ENCODE measurements at places on chromosomes 4 and X.

DNA sequence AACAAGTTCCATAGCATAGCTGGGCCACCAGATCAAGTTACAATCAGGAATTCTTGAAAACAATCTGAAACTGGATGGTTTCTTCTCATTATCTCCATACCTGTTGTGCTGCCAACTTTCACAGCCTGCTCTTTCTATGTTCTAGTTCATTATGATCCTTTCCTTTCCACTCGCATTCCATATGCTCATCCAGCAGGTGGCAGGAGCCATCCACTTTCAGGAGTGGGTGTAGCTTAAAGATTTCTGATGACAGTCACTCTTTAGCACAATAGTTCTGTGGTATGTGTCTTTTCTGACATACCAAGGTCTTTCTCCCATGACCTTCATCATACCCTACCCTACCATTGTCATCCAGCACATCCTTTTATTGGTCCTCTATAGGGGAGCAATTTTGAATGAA is 46.4 kb downstream of the PAGE2 start:
- DNase-seq: peak; percentile 24

DNA sequence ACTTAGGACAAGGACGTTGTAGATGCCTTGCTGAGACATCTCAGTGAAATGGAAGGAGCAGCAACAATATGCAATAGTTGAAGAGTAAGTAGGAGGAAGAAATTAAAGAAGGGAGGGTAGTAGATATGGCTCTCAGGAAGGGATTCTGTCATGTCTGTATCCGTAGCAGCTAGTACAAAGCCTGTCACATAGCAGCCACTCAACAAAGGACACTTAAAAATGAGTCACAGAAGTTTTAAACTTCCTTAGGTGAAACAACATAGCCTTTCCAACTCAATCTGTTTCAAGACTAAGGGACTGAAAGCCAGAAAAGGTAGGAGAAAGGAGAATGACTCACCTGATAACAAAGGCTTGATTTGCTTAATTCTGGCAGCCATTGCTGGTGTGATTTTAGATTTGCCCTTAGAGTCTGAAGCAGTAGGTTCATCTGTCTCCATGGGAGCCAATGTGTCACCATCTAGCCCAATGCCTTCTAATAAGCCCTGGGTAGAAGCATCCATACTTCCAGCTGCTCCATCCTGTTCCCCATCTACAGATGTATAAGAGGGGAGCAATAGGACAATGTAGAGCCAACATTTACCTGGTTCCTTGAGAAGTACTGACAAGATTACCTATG is 86.6 kb downstream of the HUWE1 start:
- no peak for DNase-seq

DNA sequence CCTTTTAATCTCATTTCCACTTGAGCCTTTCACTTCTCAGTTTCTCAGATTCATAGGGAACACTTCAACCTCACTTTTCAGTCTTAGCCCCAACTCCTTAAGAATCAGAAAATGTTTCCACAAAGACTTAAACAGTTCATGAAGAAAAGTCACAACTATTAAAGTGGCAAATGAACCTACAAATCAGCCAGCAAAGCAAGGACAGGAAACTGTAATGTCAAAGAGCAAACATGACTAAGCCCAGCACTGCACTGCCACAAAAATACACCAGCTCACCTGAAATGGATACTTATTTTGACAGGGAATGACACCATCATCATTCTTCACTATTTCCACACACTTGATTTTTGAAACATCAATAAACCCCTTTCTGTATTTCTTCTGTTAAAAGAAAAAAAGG is 41.8 kb upstream of the TXK start:
- no peak for DNase-seq

DNA sequence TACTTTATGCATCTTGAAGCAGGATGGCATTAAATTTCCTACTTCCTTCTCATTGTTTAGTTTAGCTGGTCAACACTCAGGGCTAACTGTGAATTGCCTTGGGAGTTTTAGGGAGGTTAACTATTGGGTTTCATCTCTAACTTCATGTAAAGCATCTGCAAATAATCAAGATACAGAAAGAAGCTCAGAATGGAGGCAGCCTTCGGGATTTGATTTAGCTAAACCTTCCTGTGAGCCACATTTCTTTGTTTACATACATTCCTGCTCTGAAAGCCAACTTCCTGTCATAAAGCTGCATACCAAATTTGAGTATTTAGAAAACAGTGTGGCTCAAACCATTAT is 131.7 kb upstream of the PCDH18 start:
- DNase-seq: peak; percentile 73

GRCh38 chrX:9730752-9731151 is 34.9 kb downstream of the GPR143 start:
- DNase-seq: no peak

DNA sequence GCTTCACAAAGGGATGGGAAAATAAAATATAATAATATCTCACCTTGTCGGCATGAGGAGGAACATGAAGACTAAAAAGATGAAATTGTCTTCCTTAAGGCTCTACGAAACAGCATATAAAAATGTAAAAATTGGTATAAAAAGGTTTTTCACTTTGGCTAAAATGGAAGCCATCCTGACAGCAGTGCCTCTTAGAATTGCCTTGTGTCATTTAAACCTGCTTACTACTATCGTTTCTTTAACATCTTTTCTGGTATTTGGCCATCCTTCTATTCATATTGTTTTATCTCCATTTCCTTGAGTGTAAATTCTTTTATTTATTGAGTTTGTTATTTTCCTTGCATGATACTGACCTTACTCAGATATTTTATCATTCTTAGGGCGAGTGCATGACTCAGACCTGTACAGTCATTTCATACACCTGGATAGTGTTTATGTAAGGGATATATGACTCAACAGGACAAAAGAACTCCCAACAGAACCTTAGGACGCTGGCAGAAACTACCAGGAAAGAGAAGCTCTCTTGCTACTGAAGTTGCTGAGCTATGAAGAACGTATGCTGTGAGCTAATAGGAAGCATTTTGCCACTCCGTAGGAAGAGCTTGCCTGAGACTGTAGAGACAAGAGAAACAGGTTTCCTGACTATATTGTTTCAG is 5.8 kb upstream of the CDKN2AIP start:
- DNase-seq: peak; percentile 65

DNA sequence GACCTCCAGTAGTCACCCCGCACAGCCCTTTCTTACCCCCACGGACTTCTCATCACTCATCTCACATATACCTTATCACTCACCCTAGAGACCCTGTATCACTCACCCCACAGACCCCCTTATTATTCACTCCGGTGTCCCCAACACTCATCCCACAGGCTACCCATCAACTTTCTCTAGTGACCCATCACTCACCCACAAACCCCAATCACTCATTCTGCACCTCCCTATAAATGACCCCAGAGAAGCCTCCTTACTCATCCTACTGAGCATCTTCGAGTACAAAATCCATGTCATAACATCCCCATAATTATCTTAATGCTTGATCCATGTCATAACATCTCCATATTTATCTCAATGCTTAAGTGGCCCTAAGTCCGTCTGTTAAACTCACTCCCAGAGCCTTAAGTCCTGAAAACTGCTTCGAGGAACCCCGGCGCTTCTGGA is 934 bp downstream of the ZNF41 start:
- DNase-seq: no peak

DNA sequence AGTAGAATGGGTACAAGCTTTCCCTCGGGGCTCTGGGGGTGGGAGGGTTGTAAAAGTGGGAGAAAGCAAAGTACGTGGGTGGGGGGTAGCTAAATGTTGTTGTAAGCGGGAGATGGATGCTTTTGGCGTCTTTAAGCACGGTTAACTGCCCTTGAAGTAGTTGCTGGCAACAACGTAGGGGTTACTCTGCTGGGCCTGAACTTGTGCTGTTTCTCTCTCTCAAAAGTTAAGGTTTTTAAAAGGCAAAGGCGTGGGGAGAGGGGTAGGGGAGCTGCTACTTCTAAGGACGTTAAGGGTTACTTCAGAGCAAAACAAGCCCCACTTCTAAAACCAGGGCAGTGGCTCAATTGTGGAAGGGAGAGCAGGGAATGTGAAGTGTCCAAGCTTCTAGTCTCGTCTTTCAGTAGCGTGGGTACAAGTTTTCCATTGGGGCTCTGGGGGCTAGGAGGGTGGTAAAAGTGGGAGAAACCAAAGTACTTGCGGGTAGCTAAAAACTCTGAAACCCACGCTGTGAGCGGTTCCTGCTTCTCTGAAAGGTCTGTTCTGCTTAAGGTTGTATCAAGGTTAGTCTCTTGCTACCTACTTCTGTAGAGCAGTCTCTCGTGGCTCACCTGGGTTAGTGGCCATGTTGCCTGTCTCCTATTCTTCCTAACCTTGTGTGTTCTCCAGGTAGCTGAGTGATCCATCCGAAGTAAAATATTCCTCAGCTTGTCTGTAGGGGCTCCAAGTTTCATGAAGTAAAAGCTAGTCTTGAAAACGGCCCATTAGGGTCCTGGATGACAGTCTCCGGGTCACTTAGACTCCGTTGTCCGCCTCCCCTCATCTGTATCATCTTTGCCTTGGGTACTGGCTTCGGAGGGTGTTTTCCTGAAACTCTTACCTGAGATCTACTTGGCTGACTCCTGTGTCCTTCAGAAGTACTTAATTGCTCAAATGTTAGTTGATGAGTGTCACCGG is 1.7 kb upstream of the WDR1 start:
- DNase-seq: no peak

DNA sequence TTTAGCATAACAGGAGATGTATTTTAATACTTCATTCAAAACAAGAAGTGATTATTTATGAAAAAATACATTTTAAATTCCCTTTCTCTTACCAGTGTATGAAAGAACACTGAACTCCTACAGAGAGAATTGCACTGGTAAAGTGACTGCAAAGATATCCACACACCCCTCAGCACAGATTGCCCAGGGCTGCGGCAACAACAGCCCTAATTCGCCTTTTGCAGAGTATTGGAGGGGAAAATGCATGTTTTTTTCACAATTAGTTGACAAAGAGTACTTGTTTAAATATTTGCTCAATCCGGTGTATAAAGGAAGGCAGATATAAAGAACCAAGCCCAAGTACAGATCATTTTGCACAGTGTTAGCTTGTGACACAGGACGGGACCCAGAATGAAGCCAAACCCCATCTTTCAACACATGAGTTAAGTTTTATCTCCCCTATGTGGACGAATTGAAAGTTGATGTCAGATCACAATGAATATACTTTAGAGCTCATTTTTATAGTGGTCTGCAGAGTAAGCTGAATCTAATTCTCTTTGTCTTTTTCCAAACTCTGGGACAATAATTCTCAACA is 551.4 kb upstream of the IGFBP7 start:
- DNase-seq: no peak

- no peak for DNase-seq
These were observed 182.9 kb upstream of the NHS start for GRCh38 chrX:17192106-17192505.

DNA sequence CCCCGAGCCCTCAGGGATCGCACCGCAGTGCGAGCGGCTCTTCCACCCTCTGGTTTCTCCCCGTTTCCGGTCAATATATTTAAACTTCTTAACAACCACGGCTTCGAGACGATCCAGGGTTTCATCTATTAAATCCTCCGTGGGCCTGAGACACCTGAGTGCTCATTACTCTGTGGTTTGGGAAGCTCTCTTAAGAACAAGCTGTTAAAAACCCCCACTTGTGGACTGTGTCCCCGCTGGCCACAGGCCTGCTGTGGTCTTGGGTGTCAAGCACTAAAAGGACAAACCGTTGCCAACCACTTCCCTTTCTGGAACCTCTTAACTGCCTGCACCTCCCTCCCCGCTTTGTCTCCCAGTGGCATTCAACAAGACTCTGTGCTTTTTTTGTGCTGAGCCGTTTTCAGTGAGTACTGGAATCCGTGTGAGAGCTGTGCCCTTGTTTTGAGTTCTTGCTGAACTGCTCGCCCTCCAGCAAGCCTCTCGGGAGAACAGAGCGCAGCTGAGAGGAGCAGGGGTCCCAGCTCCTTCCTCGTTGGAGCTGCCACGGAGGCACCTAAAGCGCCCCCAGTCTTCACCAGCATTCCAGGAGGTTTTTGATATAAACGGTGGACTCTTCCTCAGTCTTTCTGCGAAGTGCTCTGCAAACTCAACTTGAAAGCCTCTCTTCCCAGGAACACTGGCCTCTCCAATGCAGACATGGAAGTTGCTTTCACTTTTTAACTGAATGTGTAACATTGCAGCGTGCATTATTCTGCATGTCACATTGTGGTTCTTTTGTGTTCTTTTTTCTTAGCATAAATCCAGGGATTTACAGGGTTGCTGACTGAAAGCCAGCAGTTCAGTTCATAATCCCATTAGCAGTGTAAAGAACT is 691 bp upstream of the IGFBP7 start:
- DNase-seq: peak; percentile 55

GRCh38 chrX:127457161-127457560 is 595.0 kb downstream of the ACTRT1 start:
- no peak for DNase-seq

DNA sequence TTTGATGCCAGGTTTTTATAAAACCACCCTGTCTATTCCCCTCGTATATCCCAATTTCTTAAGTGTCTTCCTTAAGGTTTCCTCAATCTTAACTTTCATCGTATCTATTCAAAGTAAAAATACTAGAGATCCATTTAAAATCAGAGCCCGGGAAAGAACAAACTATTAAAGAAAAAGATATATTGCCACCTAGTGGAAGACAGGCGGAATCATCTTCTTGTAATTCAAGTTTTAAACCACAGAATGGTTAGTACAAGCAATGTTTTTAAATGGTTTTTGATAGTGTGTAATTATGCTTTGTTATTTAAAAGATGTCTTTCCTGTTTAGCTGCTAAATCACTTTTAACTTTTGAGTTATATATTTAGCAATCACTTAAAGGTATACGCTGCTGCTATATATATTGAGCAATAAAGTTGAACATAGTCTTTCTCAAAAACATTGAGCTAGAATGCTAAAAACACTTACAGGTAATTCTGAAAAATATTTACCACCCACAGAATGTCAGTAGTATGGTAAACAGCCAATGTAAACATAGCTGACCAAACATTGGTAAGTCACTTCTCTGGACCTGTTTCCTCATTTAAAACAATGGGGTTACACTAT is 18.2 kb downstream of the PRDM8 start:
- peak; percentile 43 for DNase-seq

DNA sequence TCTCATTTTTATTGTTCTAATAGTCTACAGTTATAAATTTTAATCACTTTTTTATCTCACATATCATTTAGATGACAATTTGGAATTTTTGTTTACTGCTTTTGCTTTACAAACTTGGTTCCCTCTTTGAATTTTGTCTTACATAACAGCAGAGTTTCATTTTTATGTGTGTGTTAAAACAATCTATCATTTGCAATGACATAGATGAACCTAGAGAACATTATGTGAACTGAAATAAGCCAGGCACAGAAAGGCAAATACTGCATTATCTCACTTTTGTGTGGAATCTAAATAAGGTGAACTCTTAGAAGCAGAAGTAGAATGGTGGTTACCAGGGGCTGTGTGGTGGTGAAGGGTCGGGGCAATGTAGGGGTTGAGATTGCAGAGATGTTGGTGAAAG is 170.7 kb downstream of the GASK1B start:
- DNase-seq: no peak

GRCh38 chr4:104138116-104138515 is 356.6 kb downstream of the CXXC4 start:
- no peak for DNase-seq

GRCh38 chr4:1327526-1328266 is 19.3 kb upstream of the UVSSA start:
- DNase-seq: no peak

GRCh38 chrX:153635788-153636668 is 11.0 kb upstream of the DUSP9 start:
- DNase-seq: peak; percentile 13

GRCh38 chrX:49840679-49841078 is 11.6 kb downstream of the PAGE4 start:
- peak; percentile 56 for DNase-seq

Data from HFFc6 (cell line).